Stimulated activated CD8-positive, alpha-beta memory T cell treated with anti-CD3 and anti-CD28 coated beads, Interleukin-2, amount 100 ng/mL, for 48 hours (primary cell): ENCODE measurements at places on chromosomes 6 and 20.

- DNase-seq: no peak
Measured at GRCh38 chr6:27565839-27566779, 93.2 kb upstream of the ZNF184 start.

DNA sequence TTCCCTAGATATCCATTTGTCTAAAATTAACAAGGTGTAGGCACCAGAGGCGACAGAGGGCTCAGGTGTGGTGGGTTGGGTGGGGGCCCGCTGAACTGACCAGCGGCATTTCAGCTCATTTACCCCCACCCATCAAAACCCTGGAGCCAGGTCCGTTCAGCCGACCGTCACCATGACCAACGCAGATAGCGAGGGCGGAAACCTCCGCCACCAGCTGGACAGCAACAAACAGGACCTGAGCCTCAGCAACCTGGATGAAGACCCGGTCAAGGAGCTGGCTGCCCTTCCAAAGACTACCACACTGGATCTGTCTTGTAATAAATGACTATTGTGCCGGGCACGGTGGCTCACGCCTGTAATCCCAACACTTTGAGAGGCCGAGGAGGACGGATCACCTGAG, 120.8 kb upstream of the LGSN start:
- no peak for DNase-seq

GRCh38 chr6:38032797-38033196, 213.3 kb downstream of the ZFAND3 start:
- DNase-seq: no peak

DNA sequence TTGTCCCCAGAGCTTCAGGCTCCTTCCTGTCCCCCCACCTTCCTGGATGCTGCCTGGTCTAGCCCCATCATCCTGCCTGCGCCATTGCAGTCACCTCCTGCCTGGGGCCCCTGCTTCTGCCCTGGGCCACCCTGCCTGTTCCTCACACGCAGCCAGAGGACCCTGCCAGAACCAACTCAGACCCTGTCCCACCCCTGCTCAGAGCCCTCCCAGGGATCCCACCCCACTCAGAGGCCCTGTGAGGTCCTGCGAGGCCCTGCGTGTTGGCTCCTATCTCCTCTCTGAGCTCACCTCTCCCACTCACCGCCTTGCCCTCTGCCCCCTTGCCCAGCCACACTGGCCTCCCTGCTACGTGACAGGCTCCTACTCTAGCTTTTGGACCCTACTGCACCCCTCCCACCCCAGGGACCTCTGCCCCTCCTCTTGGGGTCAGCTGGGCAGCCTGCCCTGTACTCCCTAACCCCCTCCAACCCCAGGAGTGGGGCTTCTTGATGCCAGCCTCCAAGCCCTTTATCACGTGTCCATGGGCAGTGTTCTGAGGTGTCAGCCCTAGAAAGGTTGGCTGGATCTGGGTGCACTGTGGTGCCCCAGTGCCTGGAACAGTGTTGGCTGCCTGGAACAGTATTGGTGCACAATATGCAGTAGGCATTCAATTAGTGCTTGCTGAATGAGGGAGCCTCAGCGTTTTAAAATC, 68.3 kb downstream of the CEBPB start:
- no peak for DNase-seq

GRCh38 chr20:4961746-4962145, 39.6 kb downstream of the SLC23A2 start:
- DNase-seq: no peak

- DNase-seq: no peak
Measured at GRCh38 chr20:48632825-48633619, 194.8 kb downstream of the PREX1 start.

DNA sequence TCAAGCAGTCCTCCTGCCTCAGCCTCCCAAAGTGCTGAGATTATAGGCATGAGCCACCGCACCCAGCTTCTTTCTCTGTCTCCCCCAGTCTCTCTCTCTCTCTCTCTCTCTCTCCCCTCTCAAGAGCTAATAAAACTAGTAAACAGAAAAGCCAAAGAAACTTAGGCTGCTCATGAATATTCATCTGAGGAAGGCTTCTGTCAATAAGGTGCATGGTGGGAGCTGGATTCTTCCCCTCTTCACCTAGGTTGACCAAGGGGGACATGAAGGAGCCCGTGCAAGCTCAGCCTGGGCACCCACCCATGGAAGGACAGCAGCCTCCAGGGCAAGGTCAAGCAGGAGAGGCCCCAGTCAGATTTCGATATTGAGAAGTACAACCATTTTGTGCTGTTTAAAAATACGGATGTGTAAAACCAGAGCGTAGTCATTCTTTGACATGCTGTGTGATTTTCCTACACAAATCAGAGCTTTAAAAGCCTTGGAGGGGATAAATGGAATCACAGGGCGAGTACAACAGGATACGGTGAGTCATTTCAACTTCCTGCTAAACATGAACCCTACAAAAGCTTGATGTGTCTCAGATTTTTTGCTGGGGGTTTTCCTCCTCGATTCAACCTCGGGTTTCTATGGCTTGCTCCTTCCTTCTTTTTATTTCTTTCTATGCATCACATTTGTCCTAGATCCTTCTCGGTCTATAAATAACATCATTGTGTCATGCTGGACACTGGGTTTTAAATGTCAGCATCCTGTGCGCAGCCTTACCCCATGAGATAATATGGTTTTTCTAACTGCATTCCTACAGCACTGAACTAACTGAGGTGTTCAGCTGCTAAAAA, 368.9 kb upstream of the JARID2 start:
- no peak for DNase-seq

- no peak for DNase-seq
Measured at GRCh38 chr6:165858586-165858985, 195.5 kb upstream of the PDE10A start.
